ENCODE measurements at places on chromosomes 5 and 9. TPM values are rescaled to one million over a fixed set of nuclear protein-coding genes. Genes with fewer than 3 reads are reported as not detected.

DNA sequence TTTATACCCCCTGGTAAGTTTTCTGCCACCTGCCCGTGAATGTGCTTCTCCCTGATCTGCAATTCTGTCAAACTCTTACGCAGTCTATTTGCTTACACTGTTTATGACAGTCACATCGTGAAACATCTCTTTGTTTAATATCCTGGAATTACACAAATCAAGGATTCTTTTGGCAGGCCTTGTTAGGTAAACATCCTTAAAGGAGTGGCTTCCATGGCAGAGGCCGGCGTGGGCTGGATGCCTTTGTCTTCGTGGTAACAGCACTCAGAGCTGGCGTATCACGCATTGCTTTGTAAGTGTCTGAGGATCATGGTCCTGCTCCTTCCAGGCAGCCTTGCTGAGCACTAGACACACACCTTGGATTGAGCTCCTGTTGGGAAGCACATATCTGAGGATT is 145.7 kb downstream of the IRX1 start:
- H3K36me3 ChIP-seq = no peaks in the 10 kb centered on the region
- no peak overlapping the region for H3K27ac ChIP-seq
- no peaks in the 10 kb centered on the region for H3K27me3 ChIP-seq
- no peak overlapping the region for H3K4me3 ChIP-seq
- H3K4me1 ChIP-seq = no peaks in the 10 kb centered on the region

Gene NR4A3
- total RNA-seq = 45.0 TPM

Gene SLC35A4
- total RNA-seq = 72.4 TPM

Gene CCDC183
- 2.5 TPM for total RNA-seq

Gene CRHBP
- 1.1 TPM for total RNA-seq

- no peaks in the 10 kb centered on the region for H3K4me1 ChIP-seq
- no peak for DNase-seq
- no peaks in the 10 kb centered on the region for H3K27me3 ChIP-seq
Observed at GRCh38 chr9:113997610-113998009, 80.5 kb downstream of the AMBP start.

Gene ISL1
- total RNA-seq = not detected

Gene SHC3
- total RNA-seq = not detected

GRCh38 chr5:97854871-97855762 is 672.1 kb upstream of the RIOK2 start:
- H3K4me1 ChIP-seq = no peaks in the 10 kb centered on the region
- H3K36me3 ChIP-seq = no peaks in the 10 kb centered on the region
- H3K27me3 ChIP-seq = no peaks in the 10 kb centered on the region

DNA sequence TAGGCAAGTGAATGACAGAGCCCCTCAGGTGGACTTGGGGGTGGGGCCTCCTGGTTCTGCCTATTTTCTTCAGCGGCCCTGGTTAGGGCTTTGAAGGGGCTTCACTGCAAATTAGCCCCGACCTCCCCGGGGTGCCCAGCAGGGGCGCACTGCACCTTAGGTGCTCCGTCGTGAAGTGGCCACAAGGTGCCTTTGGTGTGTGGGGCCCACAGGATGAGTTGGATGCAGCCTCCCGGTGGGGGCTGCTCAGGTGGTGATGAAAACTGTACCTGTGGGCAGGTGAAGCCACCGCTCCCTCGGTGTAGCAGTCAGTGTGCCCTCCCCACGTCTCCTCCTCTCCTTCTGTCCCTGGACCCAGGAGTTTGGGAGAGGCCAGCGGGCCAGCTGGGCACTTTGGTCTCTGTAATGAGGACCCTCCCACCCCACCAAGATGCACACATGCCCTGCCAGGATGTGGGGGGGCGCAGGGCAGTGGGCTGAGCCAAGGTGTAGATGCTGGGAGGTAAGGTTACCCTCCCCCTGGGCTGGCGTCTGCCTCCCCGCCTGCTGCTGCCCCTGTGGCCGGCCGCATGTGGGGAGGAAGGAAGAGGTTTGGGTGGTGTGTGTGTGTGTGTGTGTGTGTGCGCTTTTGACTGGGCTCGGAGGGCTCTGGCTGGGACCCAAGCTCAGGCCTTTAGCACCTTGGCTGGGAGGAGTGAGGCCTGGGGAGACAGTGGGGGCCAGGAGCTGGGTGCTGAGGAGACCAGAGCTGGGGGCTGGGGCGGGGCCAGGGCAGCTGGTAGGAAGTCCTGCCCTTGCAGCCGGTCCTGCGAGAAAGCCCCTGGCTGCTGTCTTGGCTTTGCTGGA is 55.6 kb downstream of the RXRA start:
- H3K4me3 ChIP-seq = peak overlapping the region; percentile 21
- DNase-seq = peak; percentile 66
- no peaks in the 10 kb centered on the region for H3K27me3 ChIP-seq
- peaks cover 59% of the 10 kb centered on the region for H3K4me1 ChIP-seq

Gene TAS2R1
- not detected for total RNA-seq

DNA sequence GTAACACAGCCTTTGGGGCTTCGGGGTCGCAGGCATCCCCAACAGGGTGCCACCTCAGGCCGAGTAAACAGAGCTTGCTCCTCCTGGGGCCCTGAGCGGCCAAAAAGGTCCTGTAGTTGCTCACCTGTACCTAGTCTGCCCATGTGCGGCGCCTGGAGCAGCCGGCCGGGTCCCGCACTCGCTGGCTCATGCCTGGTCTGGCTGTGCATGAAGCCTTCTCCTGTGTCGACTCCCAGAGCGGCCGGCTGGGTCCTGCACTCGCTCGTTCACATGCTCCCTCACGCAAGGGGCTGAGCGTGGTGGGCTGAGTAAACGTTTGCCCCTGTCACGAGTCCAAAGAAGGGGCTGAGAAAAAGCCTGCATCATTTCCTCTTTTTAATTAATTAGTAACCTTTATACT is 162.4 kb upstream of the TUT7 start:
- H3K27me3 ChIP-seq = peaks cover 4% of the 10 kb centered on the region
- no peak overlapping the region for H3K4me3 ChIP-seq
- no peaks in the 10 kb centered on the region for H3K36me3 ChIP-seq
- no peak for DNase-seq
- H3K27ac ChIP-seq = no peak overlapping the region
- no peaks in the 10 kb centered on the region for H3K4me1 ChIP-seq

Gene IFNA2
- not detected for total RNA-seq

GRCh38 chr9:133880136-133880535 is 112.0 kb downstream of the VAV2 start:
- H3K4me1 ChIP-seq = no peaks in the 10 kb centered on the region
- DNase-seq = no peak
- no peak overlapping the region for H3K27ac ChIP-seq
- H3K27me3 ChIP-seq = no peaks in the 10 kb centered on the region

Measured in T-cell (primary cell).